Aorta (tissue), 5 donors: ENCODE measurements at places on chromosomes 5 and 9.
A peak's percentile ranks its signal among the peaks of the same experiment; 100 is the strongest.

- DNase-seq, result no peak
These were observed 25.4 kb downstream of the IRF1 start for GRCh38 chr5:132465059-132465707.

DNA sequence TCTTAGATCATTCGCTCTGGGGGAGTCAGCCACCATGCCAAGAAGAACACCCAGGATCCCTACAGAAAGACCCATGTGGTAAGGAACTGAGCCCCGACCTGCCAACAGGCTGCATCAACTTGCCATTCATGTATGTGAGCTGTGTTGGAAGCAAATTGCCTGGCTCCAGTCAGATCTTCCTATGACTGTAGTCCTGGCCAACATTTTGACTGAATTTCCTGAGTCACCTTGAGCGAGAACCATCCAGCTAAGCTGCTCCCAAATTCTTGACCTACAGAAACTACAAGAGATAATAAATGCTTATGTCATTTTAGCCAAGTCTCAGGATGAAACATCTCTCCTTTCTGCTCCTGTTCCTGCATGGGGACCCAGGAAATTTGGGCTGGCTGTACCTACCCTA lies 40.0 kb upstream of the SLC44A1 start:
- DNase-seq, result no peak

GRCh38 chr5:2157372-2157771 lies 274.6 kb upstream of the IRX4 start:
- DNase-seq, result no peak

- no peak for DNase-seq
These were observed 85.2 kb upstream of the SMIM23 start for GRCh38 chr5:171700318-171700912.

DNA sequence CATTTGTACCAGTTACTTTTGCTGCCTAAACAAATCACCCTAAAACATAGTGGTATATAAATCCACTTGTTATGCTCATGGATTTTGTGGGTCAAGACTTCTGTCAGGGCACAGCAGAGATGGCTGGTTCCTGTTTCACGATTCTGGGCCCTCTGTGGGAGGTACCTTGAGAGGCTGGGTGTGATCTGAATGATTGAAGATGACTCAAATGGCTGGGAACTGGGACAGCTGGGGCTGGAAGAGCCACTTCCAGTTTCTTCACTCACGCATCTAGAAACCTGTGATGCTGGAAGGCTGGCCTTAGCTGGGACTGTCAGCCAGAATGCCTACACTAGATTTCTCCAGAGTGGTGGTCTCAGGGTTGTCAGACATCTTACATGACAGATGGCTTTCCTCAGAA lies 88.1 kb downstream of the KIF4B start:
- no peak for DNase-seq

- DNase-seq, result no peak
These were observed 36.4 kb upstream of the NFIB start for GRCh38 chr9:14350349-14350728.

GRCh38 chr5:179149278-179149677 lies 89.1 kb downstream of the ZNF354C start:
- peak; percentile 21 for DNase-seq

GRCh38 chr5:177146891-177147638 lies 13.5 kb downstream of the NSD1 start:
- DNase-seq, result no peak

- DNase-seq, result no peak
These were observed 2.1 kb upstream of the RFESD start for GRCh38 chr5:95644351-95645042.

DNA sequence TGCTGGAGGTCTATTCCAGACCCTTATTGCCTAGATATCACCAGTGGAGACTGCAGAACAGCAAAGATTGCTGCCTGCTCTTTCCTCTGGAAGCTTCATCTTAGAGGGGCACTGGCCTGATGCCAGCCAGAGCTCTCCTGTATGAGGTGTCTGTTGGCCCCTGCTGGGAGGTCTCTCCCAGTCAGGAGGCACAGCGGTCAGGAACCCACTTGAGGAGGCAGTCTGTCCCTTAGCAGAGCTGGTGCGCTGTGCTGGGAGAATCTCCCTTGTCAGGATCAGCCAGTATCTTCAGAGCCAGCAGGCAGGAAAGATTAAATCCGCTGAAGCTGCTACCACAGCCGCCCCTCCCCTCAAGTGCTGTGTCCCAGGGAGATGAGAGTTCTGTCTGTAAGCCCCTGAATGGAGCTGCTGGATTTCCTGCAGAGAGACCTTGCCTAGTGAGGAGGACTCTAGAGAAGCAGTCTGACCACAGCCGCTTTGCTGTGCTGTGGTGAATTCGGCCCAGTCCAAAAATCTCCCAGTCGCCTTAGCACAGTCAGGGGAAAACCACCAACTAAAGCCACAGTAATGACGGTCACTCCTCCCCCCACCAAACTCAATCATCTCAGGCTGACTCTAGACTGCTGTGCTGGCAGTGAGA lies 124.1 kb downstream of the JAKMIP2 start:
- no peak for DNase-seq

DNA sequence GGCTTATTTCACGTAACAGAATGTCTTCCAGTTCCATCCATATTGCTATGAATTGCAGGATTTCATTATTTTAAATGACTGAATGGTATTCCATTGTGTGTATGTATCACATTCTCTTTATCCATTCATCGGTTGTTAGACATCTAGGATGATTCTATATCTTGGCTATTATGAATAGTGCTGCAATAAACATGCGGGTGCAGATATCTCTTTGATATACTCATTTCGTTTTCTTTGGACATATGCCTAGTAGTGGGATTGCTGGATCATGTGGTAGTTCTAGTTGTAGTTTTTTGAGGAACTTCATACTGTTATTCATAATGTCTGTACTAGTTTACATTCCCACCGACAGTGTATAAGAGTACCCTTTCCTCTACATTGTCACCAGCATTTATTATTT lies 460.5 kb downstream of the MAN2A1 start:
- no peak for DNase-seq
